ENCODE measurements at places on chromosomes 4 and X.

GRCh38 chrX:57930051-57930450 lies 19.8 kb upstream of the ZXDA start:
- no peak for DNase-seq

- DNase-seq: no peak
These were observed 32.1 kb upstream of the SLC16A2 start for GRCh38 chrX:74389016-74389722.

DNA sequence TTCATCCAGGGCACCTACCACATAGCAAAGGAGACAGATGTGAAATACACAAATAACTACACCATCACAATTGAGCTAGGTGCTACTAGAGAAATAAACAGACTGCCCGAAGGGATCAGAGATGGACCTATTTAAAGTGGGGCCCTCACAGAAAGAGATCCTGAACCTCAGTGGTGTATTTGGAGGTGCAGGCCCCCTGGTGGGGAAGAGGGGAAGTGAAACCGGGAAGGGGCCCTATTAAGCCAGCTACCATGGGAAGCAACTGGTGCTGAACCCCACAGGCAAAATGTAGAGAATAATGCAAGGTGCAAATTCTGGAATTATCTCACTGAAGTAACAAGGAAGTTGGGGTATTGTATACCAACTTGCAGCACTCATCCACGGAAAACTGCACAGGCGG lies 78.6 kb upstream of the FAM9A start:
- DNase-seq: no peak

GRCh38 chr4:138307319-138307718 lies 65.2 kb upstream of the SLC7A11 start:
- no peak for DNase-seq

- no peak for DNase-seq
These were observed 1.1 kb downstream of the SLIT2 start for GRCh38 chr4:20252656-20253282.

- DNase-seq: no peak
These were observed 41.0 kb upstream of the DMD start for GRCh38 chrX:33252306-33252825.

- no peak for DNase-seq
These were observed 115.7 kb upstream of the MAGEB16 start for GRCh38 chrX:35682476-35682875.

GRCh38 chr4:102586002-102586643 lies 85.0 kb downstream of the NFKB1 start:
- no peak for DNase-seq

DNA sequence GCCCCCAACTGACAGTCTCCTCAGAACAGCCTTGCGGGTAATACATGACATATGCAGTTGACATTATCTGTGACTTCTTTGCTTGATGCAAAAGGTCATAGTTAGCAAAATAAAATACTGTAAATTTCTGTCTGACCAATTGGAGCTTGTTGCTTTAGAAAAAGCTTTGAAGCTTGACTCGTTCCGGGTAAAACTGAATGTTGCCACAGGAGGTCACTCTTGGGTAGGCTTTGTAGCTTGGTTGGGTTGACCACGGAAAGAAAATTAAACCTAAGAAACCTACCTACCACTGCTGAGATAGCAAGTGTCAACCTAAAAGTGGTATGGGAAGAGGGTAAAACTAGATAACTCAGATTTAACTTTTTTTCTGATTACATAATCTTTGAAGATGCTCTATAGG lies 23.2 kb downstream of the PRPS2 start:
- no peak for DNase-seq

GRCh38 chrX:119756926-119757635 lies 1.3 kb upstream of the SOWAHD start:
- no peak for DNase-seq

GRCh38 chr4:69726971-69727370 lies 33.4 kb downstream of the SULT1B1 start:
- DNase-seq: no peak

DNA sequence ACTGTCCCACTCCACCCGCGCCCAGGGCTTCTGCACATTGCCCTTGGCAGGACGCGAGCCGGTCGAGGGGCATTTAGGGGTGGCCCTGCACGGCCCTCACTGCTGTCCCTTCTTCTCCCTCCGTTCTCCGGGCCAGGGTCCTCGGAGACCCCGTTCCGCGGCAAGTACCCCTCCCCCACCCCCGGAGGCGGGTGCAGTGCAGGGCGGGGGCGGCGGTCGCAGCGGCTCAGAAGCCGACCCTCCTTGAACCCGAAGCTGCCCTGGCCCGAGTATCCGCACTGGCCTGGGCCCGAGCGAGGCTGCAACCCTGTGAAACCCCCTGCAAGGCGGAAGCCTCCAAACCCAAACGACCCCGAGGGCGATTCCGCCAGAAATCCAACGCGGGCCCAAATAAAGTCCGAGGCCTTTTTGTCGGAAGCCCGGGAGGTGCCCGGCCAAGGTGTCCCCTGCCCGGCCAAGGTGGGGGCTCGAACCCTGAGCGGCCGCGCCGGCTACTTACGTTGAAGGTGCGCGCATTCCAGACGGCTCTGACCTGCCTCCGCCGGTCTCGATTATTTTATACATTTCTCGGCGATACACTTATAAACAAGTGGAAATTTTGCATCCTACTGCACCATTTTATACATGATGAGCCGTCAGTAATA lies 53.1 kb upstream of the TMEM33 start:
- no peak for DNase-seq

GRCh38 chrX:389021-389441 lies 2.3 kb upstream of the PPP2R3B start:
- no peak for DNase-seq

GRCh38 chr4:177008836-177009501 lies 216.2 kb upstream of the VEGFC start:
- DNase-seq: no peak

GRCh38 chrX:40267334-40268187 lies 169.8 kb upstream of the BCOR start:
- no peak for DNase-seq

- peak; percentile 55 for DNase-seq
These were observed 7.6 kb downstream of the DLG3 start for GRCh38 chrX:70452143-70452733.

DNA sequence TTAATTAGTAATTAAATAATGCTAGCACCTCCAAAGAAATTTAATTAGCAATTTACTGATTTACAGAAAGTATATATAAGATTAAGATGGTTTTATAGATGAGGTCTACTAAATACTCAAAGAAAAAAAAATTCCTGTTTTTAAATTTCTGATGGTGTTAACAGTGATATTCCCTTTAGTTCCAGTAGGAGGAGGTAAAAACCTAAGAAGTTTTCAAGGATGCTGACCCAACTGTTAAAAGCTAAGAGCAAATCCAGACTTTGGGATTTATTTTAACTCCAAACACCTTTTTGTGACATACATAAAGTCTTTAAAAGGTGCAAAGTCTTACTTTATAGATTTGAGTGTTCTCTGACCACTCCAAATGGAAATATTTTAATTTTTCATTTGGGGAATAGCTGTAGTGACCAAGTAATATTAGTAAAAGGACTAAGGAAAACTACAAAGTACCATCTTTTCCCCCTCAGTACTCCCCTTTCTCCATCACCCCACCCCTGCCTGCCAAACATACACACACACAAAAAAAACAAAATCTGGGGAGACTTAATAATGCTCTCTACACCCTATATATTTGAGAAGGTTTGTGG lies 34.2 kb upstream of the CSN1S1 start:
- DNase-seq: no peak

DNA sequence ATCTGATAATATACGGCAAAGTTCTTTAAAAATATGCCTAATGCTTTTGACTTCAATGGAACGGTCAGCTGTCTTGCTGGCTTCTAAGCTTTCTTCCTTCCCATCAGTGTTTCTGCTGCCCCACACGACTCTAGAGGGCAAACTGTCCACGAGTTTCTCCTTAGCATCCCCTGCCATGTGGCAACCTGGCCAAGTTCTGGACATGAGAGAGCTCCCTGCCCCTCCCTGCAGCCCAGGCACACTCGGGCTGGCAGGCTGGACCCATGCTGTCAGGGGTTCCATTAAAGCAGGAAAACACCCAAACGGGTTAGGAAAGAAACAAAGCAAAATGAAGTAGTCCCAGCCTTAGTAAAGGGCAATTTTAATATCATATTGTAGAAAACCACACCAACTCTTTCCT lies 38.8 kb downstream of the KDR start:
- DNase-seq: no peak

DNA sequence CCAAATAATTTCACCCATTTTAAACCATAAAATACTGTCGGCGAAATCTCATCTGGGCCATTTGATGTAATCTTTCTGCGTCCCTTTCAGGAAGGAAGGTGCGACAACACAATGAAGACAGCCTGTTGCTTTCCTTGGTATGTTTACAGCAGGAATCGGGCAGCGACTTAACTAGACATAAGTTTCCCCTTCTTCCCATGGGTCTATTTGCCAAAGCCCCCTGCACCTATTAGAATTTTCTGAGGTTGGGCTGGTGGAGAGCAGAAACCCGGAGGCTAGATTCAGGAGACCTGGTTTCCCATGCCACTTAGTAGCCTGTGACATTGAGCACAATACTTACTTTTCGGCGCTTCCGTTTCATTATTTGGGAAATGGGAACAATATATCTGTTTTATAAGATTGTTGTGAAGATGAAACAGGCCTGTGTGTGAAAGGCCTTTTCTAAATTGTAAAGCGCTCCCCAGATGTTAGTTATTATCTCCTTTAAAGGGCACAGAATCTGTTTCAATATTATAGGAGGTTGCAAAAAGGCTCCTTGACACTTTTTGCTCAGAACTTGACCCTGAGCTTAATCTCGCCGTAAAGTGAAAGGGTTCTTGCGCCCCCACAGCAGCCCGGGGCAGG lies 552 bp upstream of the AFF1 start:
- DNase-seq: no peak

- DNase-seq: no peak
These were observed 4.9 kb downstream of the DLG3 start for GRCh38 chrX:70449457-70449966.

GRCh38 chrX:46737462-46737861 lies 21.5 kb downstream of the SLC9A7 start:
- DNase-seq: no peak

- no peak for DNase-seq
These were observed 150.8 kb upstream of the CXCL13 start for GRCh38 chr4:77454858-77455257.

DNA sequence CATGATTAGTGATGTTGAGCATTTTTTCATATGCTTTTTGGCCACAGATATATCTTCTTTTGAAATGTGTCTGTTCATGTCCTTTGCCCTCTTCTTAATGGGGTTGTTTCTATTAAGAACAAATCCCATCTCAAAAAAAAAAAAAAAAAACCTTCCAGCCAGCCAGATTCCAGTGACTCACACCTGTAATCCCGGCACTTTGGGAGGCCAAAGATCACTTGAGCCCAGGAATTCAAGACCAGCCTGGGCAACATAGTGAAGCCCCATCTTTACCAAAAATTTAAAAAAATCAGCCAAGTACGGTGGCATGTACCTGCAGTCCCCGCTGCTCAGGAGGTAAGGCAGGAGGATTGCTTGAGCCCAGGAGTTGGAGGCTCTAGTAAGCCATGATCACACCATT lies 5.1 kb downstream of the RAB33B start:
- DNase-seq: no peak

DNA sequence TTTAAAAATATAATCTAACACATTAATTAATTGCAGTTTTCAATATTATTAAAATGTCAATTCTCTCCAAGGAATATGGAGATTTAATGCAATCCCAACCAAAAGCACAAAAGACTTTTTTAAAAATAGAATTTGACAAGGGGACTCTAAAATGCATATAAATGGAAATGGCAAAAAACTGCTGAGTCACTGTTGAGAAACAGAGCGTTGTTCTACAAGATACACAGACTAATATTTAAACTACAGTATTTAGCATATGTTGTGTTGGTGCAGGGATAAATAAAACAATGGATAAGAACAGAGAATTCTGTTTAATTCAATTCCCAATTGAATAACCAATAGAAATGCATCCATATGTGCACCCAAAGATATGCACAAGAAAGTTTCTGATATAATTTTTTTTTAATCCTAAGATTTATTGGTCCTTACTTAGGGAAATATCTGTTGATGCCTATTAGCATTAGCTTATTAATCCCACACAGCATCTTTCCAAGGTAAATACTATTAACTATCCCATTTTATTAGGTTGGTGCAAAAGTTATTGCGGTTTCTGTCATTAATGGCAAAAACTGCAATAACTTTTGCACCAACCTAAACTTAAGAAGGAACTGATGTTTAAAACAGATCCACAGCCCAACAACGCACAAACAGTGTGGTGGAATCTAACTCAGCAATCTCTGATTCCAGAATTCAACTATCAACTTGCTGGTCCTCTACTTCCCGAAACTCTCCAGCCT lies 86.8 kb upstream of the VEGFC start:
- DNase-seq: no peak

DNA sequence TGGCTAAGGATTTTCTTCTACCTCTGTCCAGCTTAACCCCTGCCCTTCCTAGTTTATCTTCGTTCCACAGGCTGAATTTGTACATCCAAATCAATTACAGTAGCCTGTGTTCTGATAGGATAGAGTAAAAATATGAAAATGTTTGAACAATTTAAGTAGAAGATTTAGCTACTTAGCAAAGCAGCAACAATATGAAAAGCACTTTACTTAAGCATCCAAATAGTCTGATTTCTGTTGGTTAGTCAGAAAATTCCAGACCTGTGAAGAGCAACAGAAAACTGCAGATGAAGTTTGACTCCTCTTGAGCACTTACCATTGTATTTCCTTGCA lies 2.0 kb downstream of the ARSJ start:
- DNase-seq: no peak

GRCh38 chrX:47080215-47080914 lies 2.1 kb downstream of the RGN start:
- no peak for DNase-seq

DNA sequence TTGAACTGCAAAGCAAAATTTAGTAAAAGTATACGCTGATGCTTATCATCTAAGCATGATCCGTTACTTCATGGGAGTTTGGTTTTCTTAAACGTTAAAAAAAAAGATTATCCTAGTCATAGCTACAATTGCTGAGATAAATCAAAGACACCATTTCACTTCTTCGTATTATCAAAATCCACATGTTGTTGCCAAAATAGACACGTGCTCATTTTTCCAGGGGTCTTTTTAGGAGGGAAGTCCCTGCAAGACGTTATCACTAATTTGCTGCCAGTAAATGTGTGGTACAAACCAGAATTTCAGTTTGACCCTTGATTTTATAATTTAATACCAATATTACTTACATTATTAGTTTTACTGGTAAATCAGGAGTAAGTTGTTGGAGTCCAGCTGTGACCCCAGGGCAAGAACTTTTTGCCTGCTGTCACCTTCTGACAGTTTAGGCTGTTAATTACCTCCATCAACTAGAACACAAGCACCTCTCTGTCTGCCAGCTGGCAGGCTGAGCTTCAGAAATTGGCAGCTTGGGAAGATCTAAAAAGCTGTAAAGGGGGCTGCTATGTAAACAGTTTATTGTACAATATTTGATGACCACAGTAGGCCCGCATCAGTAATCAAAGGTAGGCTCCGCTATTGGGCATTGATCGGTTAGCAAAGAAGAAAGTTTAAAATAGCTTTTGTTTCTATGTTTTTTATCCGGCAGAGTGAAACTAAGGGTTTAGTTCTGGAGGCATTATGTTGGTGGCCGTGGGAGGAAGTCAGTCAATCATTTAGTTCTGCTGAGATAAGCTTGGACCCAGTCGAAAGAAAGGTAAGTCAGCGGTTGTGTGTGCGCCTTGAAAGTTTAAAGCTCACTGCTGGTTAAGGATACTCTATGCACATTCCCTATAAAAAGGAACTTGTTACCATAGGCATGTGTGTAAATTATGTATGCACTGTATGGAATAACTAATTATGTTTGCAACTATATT lies 196.4 kb downstream of the FBXO8 start:
- DNase-seq: no peak
